NCI-H1930 (cell line): ENCODE measurements at places on chromosomes 6 and 20.

- DNase-seq, result no peak
Observed at GRCh38 chr6:45438151-45438550, 60.4 kb upstream of the SUPT3H start.

GRCh38 chr6:38997128-38997761 is 51.3 kb upstream of the GLP1R start:
- peak; percentile 5 for DNase-seq

- no peak for DNase-seq
Observed at GRCh38 chr6:144712541-144712940, 427.4 kb downstream of the UTRN start.

GRCh38 chr6:134199848-134200606 is 117.9 kb downstream of the SGK1 start:
- DNase-seq, result peak; percentile 27

GRCh38 chr6:125639466-125640020 is 109.9 kb upstream of the HEY2 start:
- DNase-seq, result no peak

- DNase-seq, result no peak
Observed at GRCh38 chr20:62348604-62349003, 18.5 kb downstream of the LAMA5 start.

DNA sequence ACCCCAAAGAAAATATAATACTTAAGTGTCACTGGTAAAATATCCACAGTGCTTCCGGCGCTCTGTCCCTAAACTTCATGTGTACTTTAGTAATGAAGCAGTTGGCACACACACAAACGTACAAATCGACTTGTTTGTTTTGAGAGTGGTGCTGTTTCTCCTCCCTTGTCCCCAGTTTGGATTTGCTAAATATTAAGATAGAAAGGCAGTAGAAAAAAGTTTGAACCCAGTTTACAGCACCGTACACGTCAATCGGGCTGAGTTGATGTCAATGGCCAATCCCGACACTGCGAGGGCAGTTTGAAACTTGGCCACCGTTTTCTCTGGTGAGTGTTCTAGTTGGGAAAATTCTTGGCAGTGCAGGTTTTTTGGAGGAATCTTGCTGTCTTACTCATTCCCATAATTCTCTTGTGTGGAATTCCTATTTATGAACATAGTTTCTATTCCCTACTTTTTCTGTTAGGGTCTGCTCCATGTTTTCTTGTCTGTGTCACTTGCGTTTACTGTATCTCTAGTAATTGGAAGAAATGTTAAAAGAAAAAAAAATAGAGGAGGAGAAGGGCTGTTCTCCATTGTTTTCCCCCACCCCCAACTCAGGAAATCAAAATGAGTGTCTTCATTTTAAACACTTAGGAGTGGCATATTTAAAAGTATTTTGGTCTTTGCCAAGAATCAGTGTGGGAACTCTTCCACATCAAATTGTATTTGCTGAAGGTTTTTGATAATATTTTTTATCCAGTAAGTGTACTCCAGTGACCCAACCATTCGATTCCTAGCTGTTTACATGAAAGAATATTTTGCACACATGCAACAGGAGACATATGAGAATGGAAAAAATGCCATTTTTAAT is 72.3 kb downstream of the OR2B2 start:
- no peak for DNase-seq

GRCh38 chr6:48584846-48585245 is 473.8 kb upstream of the PTCHD4 start:
- no peak for DNase-seq

GRCh38 chr20:34537651-34538050 is 20.9 kb upstream of the MAP1LC3A start:
- DNase-seq, result no peak

- no peak for DNase-seq
Observed at GRCh38 chr20:47038566-47039560, 144.2 kb downstream of the EYA2 start.

DNA sequence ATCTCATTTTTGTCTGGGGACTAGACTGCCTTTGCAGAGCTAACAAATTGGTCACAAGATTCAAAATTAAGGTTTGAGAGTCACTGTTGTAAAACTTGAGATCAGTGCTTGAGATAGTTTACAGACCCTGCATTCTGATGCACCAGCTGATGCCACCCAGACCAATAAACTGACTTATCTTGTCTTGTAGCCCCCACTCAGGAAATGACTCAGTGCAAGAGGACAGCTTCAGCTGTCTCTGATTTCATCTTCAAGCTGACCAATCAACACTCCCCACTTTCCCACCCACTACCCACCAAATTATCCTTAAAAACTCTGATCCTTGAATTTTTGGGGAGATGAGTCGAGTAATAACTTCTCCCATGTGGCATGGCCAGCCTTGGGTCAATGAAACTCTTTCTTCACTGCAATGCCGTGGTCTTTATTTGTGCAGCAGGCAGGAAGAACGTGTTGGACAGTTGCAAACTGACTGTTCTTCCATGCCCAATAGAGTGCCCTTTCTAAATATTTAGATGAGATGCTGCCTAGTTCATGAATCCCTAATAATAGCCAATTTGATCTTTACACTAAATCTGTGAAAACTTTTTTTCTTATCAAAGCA is 48.3 kb upstream of the PROKR2 start:
- no peak for DNase-seq

DNA sequence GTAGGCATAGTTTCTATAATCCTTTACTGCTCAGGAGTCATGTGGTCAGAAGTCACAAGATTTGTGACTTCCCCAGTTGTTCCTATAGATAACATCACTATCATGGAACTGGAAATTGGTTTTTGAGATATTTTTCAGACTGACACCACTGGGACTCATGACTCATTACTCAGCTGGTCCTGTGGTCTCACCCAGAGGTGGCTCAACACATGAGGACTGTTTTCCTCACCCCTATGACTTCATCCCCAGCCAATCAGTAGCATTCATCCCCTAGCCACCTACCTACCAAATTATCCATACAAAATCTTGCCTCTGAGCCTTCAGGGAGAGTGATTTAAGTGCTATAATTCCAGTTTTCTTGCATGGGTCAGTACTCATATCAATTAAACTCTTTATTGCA is 1217.7 kb downstream of the EPHA7 start:
- DNase-seq, result no peak

- no peak for DNase-seq
Observed at GRCh38 chr20:59473742-59474141, 130.6 kb upstream of the PHACTR3 start.

DNA sequence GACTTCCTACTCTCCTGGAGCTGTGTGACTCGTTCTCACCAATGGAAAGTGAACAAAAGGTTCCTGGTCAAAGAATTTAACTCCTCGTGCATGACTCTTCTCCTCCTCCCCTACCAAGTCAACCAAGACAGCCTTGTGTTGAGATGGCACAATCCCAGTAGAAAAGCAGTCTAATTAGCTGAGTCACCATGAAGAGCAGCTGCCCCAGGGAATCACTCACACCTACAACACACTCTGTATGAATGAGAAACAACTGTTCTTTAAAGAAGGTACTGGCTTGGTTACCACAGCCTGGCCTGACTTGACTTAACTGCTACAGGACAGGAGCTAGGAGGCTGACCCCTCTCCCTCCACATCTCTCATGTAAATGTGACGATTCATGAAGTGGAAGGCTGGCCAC is 2.9 kb upstream of the HLA-DOB start:
- no peak for DNase-seq

DNA sequence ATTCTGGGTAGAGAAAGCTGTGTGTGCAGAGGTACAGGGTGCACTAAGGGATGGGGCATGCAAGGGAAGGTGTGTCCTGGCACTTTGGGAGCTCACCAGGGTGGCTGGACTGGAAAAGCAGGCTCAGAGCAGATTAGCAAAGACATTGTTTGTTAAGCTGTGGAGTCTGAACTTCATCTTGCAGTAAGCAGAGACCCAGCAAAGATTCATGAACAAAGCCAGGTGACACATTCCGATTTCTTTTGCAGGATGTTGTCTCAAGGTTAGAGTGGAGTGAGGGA is 28.8 kb downstream of the DUSP22 start:
- DNase-seq, result no peak

- no peak for DNase-seq
Observed at GRCh38 chr20:34564833-34565232, 6.3 kb downstream of the MAP1LC3A start.

DNA sequence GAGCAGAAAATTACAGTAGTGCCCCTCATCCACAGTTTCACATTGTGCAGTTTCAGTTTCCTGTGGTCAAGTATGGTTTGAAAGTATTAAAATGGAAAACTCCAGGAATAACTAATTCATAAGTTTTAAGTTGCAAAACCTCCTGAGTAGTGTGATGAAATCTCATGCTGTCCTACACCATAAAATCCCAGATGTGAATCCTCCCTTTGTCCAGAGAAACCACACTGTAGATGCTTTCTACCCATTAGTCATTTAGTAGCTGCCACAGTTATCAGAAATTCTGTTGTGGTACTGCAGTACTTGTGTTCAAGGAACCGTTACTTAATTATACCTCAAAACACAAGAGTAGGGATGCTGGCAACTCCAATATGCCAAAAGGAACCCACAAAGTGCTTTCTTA is 74.7 kb downstream of the PTCHD4 start:
- DNase-seq, result no peak

GRCh38 chr20:17565169-17565845 is 4.6 kb upstream of the DSTN start:
- DNase-seq, result no peak

DNA sequence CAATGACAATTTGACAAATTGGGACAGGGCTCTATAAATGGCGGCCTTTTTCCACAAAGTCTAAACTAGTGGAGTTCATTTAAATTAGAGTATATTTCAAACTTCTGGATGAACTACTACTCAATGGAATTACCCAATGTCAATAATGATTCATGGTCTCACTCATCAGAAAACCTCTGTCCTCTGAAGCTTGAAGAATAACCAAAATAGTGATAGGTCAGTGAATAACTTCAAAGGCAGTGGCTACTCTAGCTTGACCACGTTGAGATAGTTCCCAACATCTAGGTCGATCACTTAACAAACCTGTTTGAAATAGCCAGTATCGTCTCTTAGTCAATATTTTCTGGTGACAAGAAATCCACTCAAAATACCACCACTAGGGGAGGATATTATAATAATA is 197.6 kb downstream of the HDGFL1 start:
- DNase-seq, result no peak

- DNase-seq, result no peak
Observed at GRCh38 chr6:4800662-4801061, 24.5 kb downstream of the CDYL start.

- no peak for DNase-seq
Observed at GRCh38 chr6:147856687-147857086, 348.2 kb downstream of the SAMD5 start.

GRCh38 chr20:41570557-41570956 is 47.6 kb downstream of the CHD6 start:
- DNase-seq, result no peak

- no peak for DNase-seq
Observed at GRCh38 chr6:17032988-17033634, 68.7 kb upstream of the STMND1 start.

- DNase-seq, result no peak
Observed at GRCh38 chr6:87950614-87951013, 97.0 kb upstream of the SPACA1 start.

GRCh38 chr6:14372734-14373489 is 255.3 kb downstream of the CD83 start:
- DNase-seq, result no peak

DNA sequence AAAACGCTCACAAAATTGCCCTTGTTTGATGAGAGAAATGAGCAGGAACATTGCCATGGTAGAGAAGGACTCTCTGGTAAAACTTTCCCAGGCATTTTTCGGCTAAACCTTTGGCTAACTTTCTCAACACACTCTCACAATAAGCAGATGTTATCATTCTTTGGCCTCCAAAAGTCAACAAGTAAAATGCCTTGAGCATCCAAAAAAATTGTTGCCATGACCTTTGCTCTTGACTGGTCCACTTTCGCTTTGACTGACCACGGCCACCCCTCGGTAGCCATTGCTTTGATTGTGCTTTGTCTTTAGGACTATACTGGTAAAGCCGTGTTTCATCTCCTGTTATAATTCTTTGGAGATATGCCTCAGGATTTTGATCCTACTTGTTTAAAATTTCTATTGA is 41.1 kb upstream of the PREP start:
- DNase-seq, result no peak

GRCh38 chr6:148747471-148748165 is 788 bp downstream of the UST start:
- DNase-seq, result peak; percentile 3

DNA sequence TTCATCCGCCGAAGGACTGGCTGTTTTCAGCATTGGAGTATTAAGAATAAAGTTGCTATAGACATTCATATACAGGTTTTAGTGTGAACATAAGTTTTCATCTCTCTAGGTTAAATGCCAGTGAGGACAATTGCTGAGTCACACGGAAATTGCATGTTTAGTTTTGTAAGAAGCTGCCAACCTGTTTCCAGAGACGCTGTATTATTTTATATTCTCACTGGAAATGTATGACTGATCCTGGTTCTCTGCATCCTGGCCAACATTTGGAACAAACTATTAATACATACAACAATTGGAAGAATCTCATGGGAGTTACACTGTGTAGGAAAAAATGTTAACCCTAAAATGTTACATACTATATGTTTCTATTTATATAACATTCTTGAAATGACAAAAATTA is 16.7 kb upstream of the TGM6 start:
- DNase-seq, result no peak

- DNase-seq, result no peak
Observed at GRCh38 chr20:44022464-44022863, 107.8 kb downstream of the TOX2 start.

- no peak for DNase-seq
Observed at GRCh38 chr6:139738801-139739455, 364.5 kb upstream of the CITED2 start.

GRCh38 chr6:34627296-34627695 is 69.3 kb downstream of the ILRUN start:
- DNase-seq, result no peak

GRCh38 chr6:22699151-22699550 is 129.8 kb downstream of the HDGFL1 start:
- DNase-seq, result no peak

GRCh38 chr6:42958125-42958524 is 2.4 kb upstream of the GNMT start:
- DNase-seq, result no peak

GRCh38 chr6:15207923-15208322 is 37.9 kb upstream of the JARID2 start:
- DNase-seq, result no peak

- no peak for DNase-seq
Observed at GRCh38 chr6:107816818-107817217, 7.3 kb downstream of the SCML4 start.

GRCh38 chr6:14209000-14209399 is 91.4 kb downstream of the CD83 start:
- DNase-seq, result no peak

GRCh38 chr6:88704980-88705379 is 258.4 kb downstream of the RNGTT start:
- no peak for DNase-seq

DNA sequence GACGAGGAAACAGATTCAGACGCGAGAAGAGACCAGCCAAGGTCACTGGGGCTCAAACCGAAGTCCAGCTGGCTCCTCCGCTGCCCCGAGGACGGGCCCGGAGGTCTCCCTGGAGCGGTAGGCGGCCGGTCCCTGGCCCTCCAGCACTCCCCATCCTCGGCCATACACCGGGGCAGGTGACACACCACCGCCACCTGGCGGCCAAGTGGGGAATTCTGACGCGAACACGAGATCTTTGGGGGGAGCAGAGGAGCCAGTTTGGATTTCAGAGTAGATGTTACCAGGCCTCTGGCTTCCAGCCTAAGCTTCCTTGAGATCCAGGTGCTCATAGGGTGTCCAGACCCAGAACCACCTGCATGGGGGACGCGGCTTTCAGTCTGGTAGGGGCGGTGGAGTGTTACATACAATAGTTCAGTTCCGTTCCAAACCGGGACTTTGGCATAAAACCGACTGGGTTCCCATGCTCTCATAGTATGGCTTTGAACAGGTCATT is 16.1 kb downstream of the BPIFB1 start:
- DNase-seq, result peak; percentile 40
